ENCODE measurements at places on chromosomes 13 and 19.
A peak's percentile ranks its signal among the peaks of the same experiment; 100 is the strongest.

GRCh38 chr19:2136796-2137195 is 14.6 kb downstream of the AP3D1 start:
- no peak for DNase-seq

- DNase-seq = no peak
Measured at GRCh38 chr19:38250821-38251563, 5.2 kb downstream of the PPP1R14A start.

DNA sequence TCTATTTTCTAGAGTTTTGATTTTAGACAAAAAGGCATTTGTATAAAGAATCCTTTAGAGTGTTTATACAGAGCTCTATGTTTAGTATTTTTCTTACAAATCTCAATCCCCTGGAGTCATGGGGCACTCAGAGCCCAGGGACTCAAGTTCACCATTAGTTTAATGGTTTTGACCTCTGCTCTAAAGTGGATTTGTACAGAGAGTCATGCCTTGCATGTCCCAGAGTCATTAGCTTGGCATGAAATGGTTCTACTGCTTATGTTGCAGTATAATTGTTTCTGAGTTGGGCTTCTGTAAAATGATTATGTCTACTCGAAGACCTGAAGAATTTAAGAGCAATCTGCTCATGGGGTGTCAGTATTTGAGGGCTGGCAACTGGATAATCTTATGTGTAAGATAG is 406.2 kb downstream of the DLEU7 start:
- no peak for DNase-seq

GRCh38 chr13:108060111-108060510 is 155.2 kb downstream of the LIG4 start:
- no peak for DNase-seq

DNA sequence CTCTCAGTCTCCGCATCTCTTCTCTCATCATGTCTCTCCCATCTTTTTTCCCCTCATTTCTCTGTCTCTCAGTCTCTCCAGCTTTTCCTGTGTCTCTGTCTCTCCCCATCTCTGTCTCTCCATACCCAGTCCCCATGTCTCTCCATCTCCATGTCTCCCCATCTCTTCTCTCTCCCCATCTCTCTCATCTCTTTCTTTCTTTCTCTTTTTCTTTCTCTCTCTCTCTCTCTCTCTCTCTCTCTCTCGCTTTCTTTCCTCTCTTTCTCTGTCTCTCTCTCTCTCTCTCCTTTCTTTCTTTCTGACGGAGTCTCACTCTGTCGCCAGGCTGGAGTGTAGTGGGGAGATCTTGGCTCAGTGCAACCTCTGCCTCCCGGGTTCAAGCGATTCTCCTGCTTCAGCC is 12.6 kb upstream of the NFIX start:
- DNase-seq = no peak

- DNase-seq = no peak
Measured at GRCh38 chr19:18945297-18945696, 4.3 kb upstream of the HOMER3 start.

GRCh38 chr19:39679791-39680168 is 24.1 kb downstream of the LGALS16 start:
- peak; percentile 23 for DNase-seq

DNA sequence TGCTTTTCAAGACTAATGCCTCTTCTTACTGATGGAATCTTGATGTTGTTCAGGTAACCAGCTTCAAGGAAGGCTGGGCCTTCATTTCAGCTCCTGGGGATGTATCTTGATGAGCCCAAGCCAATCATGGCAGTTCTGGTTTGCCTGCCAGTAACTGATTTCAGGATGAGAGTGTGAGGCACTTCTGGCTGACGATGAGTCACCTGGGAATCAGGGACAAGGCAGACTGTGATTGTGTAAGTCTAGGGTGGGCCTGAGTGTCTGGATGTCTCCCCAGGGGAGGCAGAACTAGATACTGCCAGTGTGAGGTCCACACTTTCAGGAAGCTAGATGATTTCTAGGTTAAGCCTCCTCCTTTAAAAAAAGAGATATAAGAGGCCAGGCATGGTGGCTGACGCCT is 77.3 kb upstream of the KL start:
- no peak for DNase-seq

DNA sequence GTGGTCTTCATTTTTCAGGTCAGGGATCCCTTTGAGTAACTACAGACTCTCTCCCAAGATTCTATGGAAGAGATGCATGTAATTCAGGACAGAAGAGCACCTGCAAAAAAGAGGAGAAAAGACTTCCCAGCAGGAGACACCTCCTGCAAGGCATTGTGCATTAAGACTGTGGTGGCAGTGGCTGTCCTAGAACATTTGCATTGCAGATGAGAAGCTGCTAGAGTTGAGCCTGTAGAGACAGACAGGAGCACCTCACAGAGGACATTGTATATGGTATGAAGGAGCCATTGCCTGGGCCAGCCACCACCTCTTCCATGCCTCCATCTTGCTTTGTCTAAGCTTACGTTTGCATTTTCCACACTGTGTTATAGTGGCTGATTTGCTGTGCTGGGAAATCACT is 11.2 kb upstream of the MYO16 start:
- DNase-seq = no peak

GRCh38 chr13:99270518-99270917 is 12.3 kb upstream of the GPR18 start:
- DNase-seq = no peak

GRCh38 chr19:46898731-46899130 is 37.9 kb downstream of the ARHGAP35 start:
- no peak for DNase-seq

GRCh38 chr19:44987148-44987675 is 14.1 kb upstream of the RELB start:
- DNase-seq = no peak

GRCh38 chr19:18663940-18664530 is 19.4 kb upstream of the CRTC1 start:
- DNase-seq = no peak

DNA sequence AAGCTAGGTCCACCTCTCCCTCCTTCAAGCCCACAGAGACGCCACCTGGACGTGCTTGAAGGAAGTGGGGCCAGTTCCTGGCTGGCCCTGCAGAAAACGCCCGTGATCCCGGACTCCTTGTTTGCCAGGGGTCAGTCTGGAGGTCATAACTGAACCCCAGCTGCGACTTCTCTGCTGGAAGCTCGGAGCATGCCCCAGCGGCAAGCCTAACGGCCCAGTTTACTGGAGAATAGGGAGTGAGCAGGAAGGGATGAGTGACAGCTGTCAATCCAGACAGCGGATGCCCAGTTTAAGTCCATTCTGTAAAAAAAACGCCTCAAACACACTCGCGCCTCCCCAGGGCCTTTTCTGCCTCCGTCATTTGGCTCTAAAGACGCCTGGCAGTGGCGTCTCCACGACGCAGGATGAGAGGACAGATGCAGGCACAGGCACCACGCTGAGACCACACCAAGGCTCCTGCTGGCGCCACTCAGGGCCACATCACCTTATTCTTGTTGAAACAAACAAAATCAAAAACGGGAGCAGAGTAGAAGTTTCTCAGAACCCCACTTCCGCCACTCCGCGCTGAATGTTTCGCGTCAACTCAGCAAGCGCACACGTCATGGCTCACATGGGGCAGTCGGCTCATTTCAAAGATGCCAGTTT is 57.6 kb downstream of the RASA3 start:
- no peak for DNase-seq

DNA sequence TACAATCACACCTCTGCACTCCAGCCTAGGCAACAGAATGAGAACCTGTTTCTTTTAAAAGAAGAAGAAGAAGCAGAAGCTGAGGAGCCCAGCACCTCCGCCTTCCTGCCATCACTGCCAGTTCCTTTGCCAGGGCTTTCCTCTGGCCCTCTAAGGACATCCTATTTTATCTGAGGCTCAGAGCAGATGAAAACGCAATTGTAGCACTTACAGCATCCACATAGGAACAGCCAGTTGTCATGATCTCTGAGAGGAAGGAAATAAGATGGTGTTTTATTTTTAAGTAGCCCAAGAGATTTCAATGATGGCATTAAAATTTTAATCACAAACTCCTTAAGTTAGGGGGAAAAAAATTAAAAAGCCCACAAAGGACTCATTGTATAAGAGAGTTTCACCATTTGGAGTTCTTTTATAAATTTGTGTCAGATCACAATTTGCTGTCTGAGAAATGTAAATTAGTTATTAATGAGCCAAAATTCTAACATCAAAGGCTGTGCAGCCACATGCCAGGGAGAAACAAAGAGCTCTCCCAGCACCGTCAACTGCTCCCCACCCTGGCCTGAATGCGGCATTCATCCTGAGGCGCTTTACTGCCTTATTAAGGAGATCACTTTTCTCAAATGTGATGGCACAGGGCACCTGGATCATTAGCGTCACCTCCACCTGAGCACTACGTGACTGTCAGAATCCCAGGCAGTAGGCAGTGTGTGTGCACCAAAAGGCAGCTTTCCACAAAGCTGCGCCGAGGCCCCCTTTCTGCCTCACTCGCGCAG is 393.0 kb downstream of the FOXO1 start:
- DNase-seq = no peak

DNA sequence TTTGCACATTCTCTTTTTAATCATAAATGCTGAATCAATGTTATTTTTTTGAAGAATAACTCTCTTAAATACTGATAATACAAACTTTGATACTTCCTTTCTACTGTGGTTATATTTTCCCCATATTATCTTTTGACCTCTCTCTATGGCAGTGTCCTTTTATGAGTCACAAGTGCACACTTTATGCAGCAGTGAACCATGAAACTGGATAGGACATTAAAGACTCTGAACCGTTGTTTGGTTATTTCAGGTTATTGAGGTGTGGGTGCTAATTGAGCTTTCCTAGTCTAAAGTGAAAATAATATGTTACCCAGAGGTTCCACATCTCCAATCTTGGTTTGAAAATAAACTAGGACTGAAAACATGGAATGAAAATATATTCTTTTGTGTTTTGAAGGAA is 71.4 kb downstream of the DGKH start:
- no peak for DNase-seq

DNA sequence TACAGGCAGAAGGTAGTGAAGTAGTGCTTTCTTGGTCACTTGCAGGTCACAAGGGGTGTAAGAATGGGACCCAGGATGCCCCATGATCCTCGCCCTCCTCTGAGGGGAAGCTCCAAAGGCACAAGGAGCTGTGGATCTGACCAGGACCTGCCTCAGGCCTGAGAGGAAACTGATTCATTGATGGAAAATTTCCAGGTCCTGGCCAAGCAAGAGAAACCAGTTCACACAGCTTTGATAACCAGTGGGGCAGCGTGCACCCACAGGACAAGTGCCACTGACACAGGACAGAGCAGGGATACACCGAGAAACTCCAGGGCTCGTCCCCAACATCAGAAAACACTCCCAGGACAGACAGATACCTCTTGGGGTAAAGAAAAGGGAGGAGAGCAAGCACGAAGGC is 177.1 kb downstream of the RBM26 start:
- DNase-seq = no peak
